ENCODE measurements at places on chromosomes 6 and 20.
A peak's percentile ranks its signal among the peaks of the same experiment; 100 is the strongest.

- DNase-seq, result peak; percentile 45
Measured at GRCh38 chr6:44561060-44561623, 173.6 kb downstream of the CDC5L start.

GRCh38 chr20:38304845-38305447, 990 bp downstream of the BPI start:
- no peak for DNase-seq

- DNase-seq, result peak; percentile 26
Measured at GRCh38 chr6:85126485-85127167, 323.3 kb upstream of the NT5E start.

DNA sequence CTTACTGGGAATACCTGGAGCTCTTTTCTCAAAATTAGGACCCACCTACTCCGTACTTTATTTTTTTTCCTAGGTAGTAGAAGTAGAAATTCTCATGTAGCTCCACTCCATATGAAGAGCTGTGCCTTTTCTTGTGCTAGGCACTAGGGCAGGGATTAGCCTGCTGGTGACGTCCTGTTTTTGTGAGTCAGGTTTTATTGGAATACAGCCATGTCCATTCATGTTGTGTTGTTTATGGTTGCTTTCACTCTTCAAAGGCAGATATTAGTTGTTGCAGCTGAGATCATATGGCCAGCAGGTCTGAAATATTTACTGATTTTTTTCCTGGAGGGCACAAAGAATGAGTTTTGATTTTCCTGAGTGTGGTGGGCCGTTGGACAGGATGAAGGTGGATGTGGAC, 20.5 kb downstream of the XRN2 start:
- no peak for DNase-seq

GRCh38 chr20:15318682-15319081, 981.3 kb upstream of the FLRT3 start:
- no peak for DNase-seq

DNA sequence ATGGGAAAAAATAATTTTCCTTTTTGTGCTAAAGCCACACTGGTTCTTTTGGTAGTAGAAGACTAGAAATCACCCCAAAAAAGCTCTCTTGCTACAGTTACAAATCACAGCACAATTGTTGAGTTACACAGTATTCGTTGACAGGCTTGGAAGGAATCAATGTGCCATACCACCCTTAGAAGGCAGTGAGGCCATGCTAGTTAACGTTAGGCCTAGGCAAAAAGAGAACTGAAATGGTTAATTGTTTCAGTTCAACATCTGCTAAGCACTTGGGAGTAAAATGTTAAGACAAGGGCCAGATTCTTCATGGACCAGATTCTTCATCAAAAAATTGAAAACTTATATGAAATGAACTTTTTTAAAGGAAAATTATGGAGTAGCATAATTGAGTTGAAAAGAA, 626.2 kb downstream of the UTRN start:
- DNase-seq, result no peak

GRCh38 chr6:53306819-53307347, 41.9 kb downstream of the ELOVL5 start:
- peak; percentile 66 for DNase-seq

GRCh38 chr6:2900821-2901644, 2.1 kb downstream of the SERPINB9 start:
- DNase-seq, result no peak

- DNase-seq, result no peak
Measured at GRCh38 chr6:107173779-107174178, 58.5 kb upstream of the BEND3 start.

GRCh38 chr20:16381444-16381843, 191.8 kb downstream of the KIF16B start:
- no peak for DNase-seq

GRCh38 chr6:34424200-34425131, 1.4 kb downstream of the RPS10 start:
- DNase-seq, result no peak

- no peak for DNase-seq
Measured at GRCh38 chr6:11830520-11830919, 51.9 kb upstream of the ADTRP start.

DNA sequence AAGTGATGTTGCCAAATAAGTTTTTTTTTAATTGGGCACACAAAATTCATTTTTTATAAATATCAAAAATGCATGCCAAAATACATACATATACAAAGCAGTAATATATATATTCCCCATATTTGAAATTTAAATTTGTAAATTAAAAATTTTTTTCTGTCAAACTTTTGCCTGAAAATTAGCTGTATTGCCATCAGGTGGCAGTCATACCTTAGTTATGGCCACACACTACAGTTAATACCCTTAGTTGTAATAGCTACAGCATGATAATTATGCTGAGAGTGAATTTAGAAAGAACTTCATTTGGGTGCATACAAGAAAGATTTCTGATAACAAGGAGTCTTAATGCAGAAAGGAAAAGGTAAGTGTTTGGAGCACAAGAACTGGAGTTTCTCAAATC, 46.2 kb upstream of the SDHAF4 start:
- peak; percentile 22 for DNase-seq

DNA sequence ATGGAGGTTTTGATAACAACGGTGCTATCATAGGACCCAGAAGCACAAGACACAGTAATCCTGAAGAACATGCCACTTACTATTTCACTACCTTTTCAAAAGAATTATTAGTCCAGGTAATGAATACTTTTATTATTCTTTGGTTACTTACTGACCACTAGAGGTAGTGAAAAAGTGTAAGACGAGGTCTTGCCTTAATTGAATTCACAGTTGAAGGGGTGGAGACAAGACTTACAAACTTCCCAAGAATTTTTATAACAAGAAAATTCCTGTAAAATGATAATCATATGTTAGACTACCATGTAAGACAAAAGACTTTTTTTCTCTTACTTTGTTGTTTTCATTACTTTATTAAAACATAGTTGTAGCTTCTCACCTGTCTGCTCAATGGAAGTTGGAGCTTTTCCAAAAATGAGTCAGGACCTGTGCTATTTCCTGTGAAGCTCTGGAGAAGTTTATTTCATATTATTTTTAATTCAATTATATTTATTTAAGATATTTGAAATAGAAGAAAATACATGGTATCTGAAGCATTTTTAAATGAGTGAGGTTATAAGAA, 52.4 kb downstream of the DOP1A start:
- no peak for DNase-seq

DNA sequence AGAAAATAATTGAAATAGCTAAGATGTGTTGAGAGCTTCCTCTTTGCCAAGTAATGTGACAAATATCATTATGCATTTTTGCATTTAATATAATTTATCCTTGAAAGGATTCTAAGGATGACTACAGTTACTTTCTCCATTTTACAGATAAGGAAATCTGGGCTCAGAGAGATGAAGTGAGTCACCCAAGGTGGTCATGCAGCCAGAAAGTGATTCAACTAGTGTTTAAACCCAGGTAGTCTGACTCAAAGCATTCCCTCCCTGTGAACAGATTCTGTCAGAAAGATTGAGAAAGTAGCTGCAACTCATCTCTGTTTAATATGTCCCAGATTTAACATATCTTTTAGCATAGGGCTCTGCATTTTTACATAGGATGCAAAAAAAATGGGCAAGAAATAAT, 28.1 kb downstream of the NRSN1 start:
- no peak for DNase-seq

DNA sequence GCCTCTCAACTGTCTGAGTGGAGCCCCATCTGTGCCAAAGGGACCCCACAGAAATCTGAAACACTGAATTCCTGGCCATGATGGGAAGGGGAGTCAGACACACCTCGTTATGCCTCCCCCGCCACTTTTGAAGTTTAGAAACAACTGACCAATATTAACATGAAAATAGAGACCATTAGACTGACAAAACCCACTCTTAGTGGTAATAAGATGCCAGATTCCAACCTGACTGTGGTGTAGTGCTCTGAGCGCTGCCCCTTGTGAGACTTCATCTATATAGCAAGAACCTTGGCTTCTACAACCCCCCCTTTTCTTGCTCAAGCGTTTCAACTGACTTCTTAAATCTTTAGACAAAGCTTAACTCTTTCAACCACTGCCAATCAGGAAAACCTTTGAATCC, 46.1 kb upstream of the UNC93A start:
- DNase-seq, result no peak

GRCh38 chr6:136720045-136720770, 72.1 kb downstream of the MAP3K5 start:
- no peak for DNase-seq

DNA sequence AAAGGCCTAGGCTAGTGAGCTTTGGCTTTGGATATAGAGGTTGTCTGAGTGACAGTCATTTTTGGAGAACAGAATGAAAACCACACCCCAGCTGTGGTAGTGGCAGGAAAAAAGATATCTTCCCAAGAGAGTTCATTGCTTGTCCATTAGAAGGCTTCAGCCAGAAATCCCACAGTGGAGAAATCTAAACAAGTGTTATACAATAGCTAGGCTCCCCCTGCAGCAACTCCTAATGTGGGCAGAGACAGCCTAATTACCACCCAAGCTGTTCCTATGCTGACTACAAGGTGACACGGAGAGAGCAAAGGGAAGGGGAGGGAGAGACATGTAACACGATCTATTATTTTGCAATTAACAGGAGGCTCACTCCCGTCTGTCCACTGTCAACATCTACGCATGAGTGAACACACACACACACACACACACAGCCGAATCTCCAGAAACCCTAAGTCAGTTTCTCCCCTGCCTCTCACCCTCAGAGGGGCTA, 147.5 kb upstream of the TCF21 start:
- no peak for DNase-seq

GRCh38 chr20:48679599-48679998, 148.2 kb downstream of the PREX1 start:
- DNase-seq, result no peak

DNA sequence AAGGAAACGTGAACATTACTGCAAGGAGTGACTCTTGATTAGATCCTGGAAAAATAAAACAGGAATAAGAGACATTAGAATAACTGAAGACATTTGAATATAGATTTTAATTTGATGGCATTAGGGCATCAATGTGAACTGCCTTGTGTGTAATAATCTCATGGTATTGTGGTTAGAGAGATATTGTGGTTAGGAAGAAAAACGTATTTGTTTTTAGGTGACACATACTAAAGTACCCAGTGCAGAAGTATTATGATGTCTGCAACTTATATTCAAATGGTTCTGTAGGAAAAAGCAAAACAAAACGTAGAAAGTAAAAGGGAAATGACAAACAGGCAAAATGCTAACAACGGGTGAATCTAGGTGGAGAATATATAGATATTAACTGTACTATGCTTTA, 65.9 kb upstream of the OGFRL1 start:
- DNase-seq, result no peak

DNA sequence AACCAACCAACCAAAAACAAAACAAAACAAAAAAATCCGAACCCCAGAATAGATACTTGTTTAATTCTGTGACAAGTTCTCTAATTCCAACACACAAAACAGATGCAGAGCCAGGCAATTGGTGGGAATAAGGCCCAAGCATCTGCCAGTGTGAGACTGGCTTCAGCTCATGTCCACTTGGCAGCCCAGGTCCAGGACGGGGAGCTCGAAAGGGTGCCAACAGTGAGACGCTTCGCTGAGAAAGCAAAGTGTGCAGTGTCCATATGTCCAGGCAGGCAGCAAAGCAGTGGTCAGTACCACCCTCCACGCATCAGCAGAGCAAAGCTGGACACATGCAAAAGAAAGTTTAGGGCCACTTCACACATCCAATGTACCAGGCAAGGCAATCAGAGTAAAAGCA, 102.9 kb downstream of the RALGAPA2 start:
- no peak for DNase-seq

DNA sequence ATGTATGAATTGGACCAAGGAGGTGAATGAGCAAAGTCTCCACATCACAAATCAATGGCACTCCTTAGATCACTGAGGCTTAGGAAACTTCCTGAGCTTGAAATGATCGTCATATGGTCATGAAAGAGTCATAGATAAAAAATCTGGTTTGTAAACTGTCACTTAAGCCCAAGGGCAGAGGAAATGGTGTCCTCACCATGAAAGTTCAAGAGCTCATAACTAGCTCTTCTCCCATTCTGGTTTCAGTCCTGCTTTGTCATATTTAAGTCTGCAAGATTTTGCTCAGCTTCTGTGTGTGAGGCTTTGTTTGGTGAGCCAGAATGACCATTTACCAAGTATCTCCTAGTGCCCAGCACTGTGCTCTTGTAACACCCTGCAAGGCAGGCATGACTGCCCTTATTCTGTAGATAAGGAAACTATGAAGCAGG, 60.5 kb downstream of the GJA10 start:
- peak; percentile 37 for DNase-seq

DNA sequence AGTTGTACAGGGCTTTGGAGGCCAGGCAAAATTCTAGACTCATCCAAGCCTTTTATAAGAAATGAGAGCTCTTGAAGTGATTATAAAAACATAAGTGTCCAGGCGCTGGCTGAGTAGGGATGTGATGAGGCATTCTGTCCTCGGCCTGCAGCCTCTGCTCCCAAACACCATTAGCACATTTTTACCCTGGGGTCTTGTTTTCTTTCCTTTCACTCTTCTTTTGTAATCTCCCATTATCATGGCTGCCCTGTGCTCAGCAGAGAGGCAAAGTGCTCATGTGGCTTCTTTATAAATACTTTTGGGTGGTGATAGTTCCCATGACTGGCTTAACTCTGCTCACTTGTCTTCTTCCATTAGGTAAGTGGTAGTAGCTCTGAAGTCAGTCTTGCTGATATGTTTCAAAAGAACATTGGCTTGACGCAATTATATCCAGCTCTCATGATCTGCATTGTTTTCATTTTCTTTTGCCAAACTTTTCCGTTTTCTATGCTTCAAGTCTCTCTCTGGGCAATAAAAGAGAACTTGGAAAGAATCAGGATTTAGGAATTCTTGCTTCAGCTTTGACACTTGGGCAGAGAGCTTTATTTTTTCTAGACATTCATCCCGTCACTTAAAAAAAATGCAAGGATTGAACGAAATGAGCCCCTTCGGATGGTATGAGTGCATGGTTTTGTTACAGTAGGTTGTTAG, 61.1 kb downstream of the CAP2 start:
- DNase-seq, result no peak

GRCh38 chr20:44683263-44684046, 31.7 kb upstream of the CCN5 start:
- peak; percentile 75 for DNase-seq

DNA sequence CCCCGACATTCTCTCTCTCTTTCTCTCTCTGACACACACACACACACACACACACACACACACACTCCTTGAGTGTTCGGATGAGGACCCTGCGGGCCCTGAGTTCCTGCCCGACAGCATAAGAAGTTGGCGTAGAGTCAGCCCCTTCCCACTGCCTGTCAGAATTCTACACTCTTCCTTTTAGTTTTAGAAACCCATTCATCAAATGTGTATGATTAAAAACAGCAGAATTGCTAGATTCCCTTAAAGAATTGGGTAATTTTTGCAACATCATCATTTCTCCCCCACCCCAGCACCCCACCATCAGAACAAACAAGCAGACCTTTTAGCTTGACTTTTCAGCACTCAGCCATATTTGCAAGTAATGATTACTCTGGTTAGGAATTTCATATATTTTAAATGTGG, 322.8 kb downstream of the FARS2 start:
- DNase-seq, result no peak

DNA sequence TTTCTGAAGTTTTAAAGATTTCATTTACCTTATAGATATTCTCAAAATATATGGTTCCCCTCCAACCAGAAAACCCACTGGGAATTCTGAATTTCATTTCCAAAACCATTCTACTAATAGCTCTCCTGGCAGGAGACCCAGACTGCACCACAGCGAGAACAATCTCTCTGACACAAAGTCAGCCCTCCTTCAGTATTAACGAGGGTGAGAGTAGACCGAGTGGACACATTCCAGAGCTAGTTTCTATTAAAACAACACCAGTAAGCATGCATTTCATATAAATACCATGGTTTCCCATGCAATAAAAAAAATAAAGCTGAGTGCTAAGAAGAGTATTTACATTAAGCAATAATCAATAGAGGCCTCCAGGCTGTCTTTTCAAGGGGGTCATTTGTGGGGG, 899.6 kb upstream of the SLC35B3 start:
- DNase-seq, result no peak

GRCh38 chr20:63778034-63778752, 38.6 kb downstream of the SLC2A4RG start:
- no peak for DNase-seq
